Hindlimb muscle (tissue), 1 donor: ENCODE measurements at places on chromosomes 5 and 9. TPM values are rescaled to one million over a fixed set of nuclear protein-coding genes. Genes with fewer than 3 reads are reported as not detected.

The PFN3 gene
- polyA plus RNA-seq, result not detected

DNA sequence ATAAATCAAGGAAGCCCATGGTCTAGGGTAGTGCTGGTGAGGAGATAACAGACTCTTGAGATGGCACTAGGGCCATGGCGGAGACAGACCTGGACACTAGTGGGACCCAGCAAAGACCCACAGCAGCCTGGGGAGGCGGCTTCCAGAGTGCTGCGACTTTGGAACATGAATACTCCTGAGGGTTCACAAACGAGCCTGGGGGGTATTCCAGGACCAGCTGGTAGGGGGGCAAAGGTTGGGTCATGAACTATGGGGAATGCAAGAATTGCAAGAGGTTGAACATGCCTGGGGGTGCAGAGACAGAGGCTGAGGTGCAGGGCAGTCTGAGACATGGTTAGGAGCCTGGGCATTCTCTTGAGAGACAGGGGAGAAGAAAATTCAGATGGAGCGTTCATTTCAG, 43.8 kb upstream of the SPTLC1 start:
- DNase-seq, result no peak

- DNase-seq, result peak; percentile 22
These were observed at the start of gene PCDHGA10 for GRCh38 chr5:141412854-141413539. Gene PCDHGA10, plus strand, starts transcription at chr5:141412987. Its CDS starts 189 bp downstream, at chr5:141413176.

DNA sequence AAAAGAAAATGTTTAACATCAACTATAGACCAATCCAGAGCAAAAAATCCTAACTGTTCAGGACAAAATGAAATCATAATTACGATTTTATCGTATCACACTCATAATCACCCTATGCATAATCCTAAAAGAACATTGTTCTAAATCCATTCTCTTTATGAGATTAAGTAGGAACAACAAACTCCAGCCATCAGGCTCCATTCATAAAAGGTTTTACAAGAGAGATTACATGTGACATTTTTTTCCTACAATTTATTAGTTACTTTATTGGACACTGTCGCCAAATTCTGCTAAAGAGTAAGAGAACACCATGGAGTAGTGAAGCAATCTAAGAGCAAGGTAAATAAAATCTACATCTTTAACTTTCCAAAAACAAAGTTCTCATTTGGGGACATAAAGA, 198.0 kb downstream of the BNC2 start:
- no peak for DNase-seq

- no peak for DNase-seq
These were observed 269.8 kb downstream of the SYK start for GRCh38 chr9:91071184-91071990.

The CLIC3 gene
- 0.54 TPM for polyA plus RNA-seq

The SV2C gene
- polyA plus RNA-seq, result not detected

The NOXA1 gene
- polyA plus RNA-seq, result 4.2 TPM

- DNase-seq, result no peak
These were observed 174.9 kb upstream of the SMIM23 start for GRCh38 chr5:171610686-171611085.

The SPINK4 gene
- 0.52 TPM for polyA plus RNA-seq

- DNase-seq, result no peak
These were observed 97.0 kb upstream of the VLDLR start for GRCh38 chr9:2524601-2525000.

- DNase-seq, result no peak
These were observed 463.0 kb downstream of the CETN3 start for GRCh38 chr5:89946508-89946907.

- DNase-seq, result peak; percentile 77
These were observed 1.5 kb downstream of the ASS1 start for GRCh38 chr9:130446101-130446861.

- DNase-seq, result no peak
These were observed 18.9 kb downstream of the VAV2 start for GRCh38 chr9:133973111-133973790.

DNA sequence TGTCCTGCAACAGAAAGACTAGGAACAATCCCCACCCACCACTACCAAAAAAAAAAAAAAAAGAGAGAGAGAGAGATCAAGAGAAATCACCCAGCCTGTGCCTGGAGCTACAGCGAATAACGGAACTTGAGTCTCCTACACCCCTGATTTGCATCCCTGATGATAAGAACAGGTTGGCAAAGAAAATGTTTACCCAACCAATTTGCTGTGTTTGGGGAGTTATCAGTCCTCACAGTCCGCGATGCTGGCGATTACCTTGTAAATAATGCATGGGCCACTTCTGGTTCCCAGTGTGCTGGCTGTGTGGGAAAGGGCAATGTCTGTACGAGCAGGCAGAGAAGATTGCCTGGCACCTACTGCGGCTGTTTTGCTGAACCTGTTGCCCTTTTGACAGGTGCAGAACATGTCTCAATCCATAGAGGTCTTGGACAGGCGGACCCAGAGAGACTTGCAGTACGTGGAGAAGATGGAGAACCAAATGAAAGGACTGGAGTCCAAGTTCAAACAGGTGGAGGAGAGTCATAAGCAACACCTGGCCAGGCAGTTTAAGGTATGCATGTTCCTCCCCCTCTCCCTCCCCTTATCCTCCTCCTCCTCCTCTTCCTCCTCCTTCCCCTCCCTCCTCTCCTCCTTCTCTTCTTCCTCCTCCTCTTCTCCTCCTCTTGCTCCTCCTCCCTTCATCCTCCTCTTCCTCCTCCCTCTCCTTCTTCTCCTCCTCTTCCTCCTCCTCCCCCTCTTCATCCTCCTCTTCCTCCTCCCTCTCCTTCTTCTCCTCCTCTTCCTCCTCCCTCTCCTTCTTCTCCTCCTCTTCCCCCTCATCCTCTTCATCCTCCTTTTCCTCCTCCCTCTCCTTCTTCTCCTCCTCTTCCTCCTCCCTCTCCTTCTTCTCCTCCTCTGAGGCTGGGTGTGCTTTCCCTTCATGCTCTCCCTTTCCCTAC, 8.3 kb downstream of the OLFM1 start:
- no peak for DNase-seq

GRCh38 chr5:43603344-43604217, 601 bp downstream of the NNT start:
- DNase-seq, result no peak

- no peak for DNase-seq
These were observed 88.0 kb upstream of the ANKH start for GRCh38 chr5:14959399-14960119.

- no peak for DNase-seq
These were observed 357.8 kb downstream of the ICE1 start for GRCh38 chr5:5780253-5780652.

The OSMR gene
- 10.5 TPM for polyA plus RNA-seq
